ENCODE measurements at places on chromosomes 3 and 15.

DNA sequence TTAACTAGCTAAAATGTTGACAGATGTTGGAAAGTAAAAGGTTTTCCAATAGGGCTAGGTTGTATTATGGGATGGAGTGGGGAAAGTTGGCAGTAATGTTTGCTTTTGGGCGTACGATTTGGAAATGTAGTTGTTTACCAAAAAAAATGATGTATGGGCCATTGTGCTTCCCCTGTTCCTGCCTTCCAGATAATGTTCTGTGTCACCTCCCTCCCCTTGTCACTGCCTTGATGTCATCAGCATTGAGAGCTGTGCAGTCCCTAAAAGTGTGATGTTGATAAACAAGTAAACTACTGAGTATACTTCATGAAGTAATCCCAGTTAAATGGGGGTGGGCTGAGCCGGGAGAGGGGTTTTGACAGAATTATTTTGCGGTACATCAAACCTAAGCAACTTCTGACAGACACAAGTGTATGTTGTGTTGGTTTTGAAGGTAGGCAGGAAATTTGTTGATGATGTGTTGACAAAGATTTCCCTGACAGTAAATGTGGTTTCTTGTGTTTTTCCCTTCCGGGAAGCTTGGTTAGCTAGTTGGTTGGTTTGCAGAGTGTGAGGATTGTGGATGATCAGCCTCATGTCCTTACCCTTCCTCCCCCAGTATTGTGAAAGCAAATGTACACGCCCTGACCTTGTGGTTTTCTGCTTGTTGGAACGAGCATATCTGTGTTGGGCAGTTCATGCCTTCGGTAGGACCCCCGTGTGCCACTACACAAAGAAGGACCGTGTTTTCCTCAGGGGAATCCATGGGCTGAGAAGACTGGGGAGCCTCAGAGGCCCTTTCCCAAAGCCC, 87.3 kb downstream of the PGPEP1L start:
- no peak for DNase-seq

DNA sequence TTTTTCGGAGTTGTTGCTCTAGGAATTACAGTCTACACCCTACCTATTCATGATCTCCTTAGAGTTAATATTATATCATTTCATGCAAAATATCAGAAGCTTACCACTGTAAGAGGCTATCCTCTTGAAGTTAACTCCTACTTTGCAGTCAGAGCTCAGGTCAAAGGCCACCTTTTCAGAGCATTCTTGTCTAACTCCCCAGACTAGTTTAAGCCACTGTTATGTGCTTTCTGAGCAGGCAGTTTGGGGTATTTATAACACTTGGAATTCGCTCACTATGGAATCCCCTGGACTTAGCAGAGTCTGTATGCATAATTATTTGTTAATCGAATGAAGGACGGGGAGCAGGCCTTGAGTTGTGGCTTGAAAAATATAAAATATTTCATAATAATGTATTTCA, 21.7 kb downstream of the MED12L start:
- DNase-seq, result no peak

- no peak for DNase-seq
Observed at GRCh38 chr3:122857019-122857418, 62.1 kb downstream of the SLC49A4 start.

DNA sequence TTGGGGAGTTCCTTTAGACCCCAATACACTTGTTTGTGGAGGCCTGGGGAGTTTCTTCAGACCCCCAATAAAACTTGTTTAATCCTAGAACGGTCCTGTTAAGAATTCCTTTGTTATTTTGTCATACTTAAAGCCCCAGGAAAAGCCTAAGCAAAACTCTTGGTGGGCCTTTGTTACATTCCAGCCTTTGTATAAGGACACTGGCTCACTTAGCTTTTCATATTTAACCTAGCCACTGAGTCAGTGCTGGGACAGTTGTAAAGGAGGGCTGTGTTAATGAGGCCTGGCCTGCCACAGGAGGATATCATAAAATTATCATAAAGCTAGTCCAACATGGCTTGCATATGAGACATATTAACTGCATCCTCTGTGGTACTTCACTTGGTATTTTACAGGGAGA, 760.1 kb downstream of the ZNF385D start:
- DNase-seq, result no peak

- no peak for DNase-seq
Observed at GRCh38 chr3:196772102-196772501, 32.4 kb downstream of the PAK2 start.

DNA sequence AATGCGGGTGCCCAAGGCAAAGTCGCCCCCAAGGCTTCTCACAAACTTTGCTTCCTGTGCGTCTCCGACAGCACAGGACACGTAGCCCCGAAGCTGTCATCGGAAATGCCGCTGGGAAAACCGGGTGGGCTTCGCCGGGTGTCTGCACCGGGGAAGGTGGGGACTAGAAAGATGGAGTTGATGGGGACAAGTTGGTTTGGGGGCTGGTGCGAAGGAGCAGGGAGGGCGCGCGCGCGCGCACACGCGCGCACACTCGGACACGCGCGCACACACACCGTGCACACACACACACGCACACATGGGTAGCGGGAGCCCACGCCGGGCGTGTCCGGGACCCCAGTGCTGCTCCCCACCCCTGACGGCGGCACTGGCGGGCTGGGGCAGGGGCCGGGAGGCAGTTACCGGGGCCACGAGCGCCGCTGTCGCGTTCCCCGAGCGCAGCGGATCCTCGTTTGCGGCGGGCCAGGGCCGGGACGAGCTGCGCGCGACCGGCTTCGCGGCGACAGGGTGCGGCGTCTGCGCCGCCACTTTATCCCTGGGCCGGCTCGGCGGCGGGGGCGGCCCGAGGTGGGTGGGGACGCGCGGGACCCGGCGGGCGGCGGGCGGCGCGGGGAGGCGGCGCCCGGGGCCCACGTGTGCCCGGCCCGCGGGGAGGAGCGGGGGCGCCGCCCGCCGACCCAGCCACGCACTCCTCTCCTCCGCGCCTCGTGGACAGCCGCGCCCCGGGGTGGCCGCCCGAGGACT, 539 bp upstream of the MGLL start:
- no peak for DNase-seq

DNA sequence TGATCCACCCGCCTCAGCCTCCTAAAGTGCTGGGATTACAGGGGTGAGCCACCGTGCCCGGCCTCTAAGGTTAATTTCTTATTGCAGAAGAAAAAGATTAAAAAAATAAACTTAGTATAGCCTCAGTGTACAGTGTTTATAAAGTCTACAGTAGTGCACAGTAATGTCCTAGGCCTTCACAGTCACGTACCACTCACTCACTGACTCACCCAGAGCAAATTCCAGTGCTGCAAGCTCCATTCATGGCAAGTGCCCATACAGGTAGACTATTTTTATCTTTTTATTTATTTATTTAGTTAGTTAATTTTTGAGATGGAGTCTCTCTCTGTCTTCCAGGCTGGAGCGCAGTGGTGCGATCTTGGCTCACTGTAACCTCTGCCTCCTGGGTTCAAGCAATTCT, 3.2 kb upstream of the FLNB start:
- DNase-seq, result no peak

GRCh38 chr3:40756500-40756899, 231.7 kb downstream of the ZNF621 start:
- no peak for DNase-seq

GRCh38 chr3:125281381-125281780, 68.8 kb upstream of the SLC12A8 start:
- no peak for DNase-seq

DNA sequence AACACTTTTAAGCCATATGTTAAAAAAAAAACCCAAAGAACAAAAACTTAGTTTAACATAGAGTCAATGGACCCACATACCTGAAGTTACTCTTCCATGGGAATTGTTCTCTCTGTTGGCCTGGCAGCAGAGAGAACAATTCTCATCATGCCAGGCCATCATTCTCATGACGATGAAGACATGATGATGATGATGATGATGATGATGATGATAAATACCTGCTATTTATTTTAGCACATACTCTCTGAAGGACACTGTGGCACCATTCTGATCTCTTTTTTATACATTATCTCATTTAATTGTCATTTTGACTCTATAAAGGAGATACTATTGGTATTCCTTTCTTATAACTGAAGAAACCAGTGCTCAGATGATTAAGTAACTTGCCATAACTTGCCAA, 366.9 kb downstream of the MFSD1 start:
- DNase-seq, result no peak

GRCh38 chr3:70180664-70181063, 131.8 kb downstream of the MDFIC2 start:
- no peak for DNase-seq

- DNase-seq, result no peak
Observed at GRCh38 chr3:131421957-131422498, 40.5 kb downstream of the NUDT16 start.
